ENCODE measurements at places on chromosomes 4 and X.

GRCh38 chr4:55524844-55525571 lies 21.7 kb downstream of the CLOCK start:
- no peak for DNase-seq

- peak; percentile 37 for DNase-seq
Observed at GRCh38 chrX:21975812-21976211, 35.3 kb downstream of the SMS start.

DNA sequence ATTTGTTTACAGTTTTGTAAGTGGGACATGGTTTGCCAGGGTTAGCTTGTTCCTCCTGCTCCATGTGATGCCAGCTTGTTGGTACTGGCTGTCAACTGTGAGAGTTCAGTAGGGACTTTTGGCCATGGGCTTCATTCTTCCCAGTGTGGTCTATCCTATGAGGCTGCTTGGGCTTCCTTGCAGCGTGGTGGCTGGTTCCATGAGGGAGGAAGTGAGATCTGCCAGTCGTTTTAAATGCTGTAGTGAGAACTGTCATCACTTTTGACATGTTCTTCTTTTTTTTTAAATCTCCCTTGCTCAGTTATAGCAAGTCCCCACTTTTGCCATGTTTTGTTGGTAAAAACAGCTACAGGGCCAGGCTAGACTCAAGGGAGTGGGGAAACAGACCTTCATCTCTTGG lies 15.9 kb downstream of the NSD2 start:
- no peak for DNase-seq

GRCh38 chr4:136124251-136124745 lies 1408.0 kb downstream of the PCDH18 start:
- no peak for DNase-seq

DNA sequence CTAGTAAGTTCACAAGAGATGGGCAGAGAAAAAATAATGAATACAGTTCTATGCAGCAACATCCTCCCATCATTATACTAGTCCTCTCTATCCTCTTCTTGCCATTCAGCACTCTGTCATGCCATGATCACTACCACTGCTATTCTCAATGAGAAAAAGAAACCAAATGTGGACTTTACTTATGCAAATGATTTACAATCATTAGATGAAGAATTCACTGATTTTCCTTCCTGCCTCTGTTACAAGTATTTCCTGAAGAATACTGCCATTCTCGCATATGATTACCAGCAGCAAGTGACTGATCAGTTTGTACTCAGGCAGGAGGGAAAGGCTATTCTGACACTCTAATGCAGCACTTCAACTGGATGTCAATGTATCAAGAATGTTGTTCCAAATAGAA lies 50.3 kb downstream of the WDFY3 start:
- no peak for DNase-seq

- no peak for DNase-seq
Observed at GRCh38 chr4:37948542-37948941, 11.7 kb upstream of the PTTG2 start.

DNA sequence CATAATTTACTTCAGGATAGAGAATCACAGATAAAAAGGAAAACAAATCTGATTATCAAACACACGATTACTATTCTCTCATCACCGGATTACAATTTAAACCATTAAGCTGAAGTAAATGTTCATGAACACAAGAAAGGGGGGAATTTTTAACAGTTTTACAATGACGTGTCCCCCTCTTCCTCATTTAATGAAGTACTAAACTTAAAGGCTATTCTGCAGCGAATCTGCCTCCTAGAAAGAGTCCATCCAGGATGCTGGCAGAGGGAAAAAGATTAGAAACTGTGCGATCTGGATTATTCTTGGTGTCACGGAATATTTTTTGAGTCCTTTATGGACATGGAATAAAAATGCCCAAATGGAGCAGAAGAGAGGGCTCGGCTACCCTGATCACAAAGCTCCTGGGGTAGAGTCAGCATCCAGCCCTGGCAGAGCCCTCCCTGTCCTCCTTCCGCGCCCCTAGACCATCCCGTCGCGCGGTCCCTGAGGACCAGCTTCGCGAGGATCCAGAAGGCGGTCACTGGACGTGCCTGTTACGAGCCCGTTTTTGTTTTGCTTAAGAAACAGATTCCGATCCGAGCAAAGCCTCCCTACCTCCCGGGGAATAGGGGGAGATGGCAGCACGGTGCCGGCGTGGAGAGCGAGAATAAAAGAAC lies 1.2 kb downstream of the ELF2 start:
- no peak for DNase-seq

DNA sequence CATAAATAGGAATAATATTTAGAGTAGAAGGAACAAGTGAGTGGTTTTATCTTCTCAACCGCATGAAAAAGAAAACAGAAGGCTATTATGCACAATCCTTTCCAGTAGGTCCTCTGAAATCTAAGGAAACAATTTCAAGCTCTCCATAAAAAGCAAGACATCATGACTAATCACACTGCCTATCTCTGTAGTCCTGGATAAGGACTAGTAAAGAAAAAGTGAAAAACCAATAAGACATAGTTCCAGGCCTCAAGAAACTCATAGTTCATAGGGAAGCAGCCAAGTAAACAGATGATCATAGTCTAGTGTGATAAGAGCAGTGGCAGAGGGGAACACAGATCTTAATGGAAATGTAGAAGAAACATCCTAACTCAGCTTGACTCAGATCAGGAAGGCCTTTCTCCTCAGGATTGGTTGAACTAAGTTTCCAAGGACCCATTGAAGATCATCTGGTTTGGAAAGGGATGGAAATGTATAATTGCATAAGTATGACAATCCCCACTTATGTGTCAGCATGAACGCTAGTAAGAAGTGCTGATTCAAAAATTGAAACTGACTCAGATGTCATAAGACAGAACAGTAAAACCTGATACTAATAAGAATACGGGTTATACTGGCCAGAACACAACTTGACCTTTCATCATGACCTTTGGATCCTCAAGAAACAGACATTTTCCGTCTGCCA lies 155.3 kb downstream of the GRIA3 start:
- DNase-seq = no peak

GRCh38 chrX:84168095-84168494 lies 19.9 kb downstream of the RPS6KA6 start:
- DNase-seq = no peak

GRCh38 chr4:8067274-8067936 lies 91.2 kb downstream of the ABLIM2 start:
- no peak for DNase-seq

- DNase-seq = no peak
Observed at GRCh38 chr4:89681219-89681618, 155.7 kb downstream of the SNCA start.

- no peak for DNase-seq
Observed at GRCh38 chr4:175017751-175018150, 99.6 kb downstream of the ADAM29 start.

DNA sequence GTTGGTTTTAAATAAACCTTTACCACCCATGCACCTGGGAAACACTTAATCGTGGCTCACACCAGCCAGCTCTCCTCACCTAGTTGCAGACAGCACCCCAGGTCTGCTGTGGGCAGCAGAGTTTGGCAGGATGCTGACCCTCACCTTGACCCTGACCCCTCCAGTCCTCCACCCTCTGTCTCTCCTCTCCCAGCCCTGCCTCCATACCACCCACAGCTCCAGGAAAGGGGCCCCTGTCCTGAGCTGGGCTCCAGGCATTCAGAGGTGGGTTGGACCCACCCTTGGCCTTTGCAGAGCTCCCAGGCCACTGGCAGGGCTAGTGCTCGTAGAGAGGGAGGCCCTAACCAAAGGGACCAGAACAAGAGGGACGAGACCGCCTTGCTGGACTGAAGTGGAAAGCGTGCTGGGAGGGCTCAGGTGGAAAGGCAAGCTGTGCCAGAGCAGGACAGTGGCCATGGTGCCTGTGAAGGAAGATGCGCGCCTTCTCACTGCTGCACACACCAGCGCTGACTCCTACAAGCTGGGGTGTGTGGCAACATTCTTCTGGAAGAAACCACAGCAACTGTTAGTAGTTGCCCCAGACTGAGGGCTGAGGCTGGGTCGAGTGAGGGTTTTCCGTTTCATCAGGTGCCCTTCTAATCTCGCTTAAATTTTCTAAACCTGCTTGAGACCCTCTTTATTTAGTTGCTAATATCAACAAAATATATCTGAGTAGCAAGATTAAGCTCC lies 10.7 kb upstream of the S100P start:
- DNase-seq = no peak

- no peak for DNase-seq
Observed at GRCh38 chr4:82903737-82904136, 3.2 kb downstream of the THAP9 start.

DNA sequence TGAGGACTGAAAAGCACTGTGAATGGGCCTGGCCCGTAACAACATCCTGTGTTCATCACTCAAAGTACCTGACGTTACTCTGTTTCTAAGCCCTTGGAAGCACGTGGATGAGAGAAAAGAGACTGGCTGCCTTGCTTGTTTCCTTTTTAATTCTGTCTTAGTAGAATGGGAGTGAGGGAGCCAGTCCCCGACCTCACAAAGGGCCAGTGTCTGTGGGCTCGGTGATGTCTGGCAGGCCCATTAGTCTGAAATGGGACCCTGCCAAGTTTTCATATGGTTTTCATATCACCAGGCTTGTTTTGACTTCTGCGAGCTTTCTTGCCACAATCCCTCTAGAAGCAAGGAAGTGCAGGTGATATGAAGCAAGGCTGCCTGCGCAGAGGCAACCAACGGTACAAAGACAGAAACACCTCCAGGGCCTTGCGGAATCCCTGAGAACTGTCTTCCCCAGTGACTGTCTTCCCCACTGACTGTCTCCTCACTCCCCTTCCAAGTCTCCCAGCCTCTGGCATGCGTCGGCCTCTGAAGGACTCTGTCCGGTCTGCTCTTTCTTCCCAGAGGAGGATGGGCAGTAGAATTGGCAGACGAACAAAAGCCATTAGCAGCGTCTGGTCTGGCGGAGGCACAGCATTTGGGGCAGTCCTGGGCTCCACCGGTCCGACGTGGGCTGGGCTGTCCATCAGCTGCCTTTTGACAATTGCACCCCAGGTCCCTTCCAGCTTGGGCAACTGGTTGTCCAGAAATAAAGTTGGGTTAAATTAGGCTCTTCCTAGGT lies 20.2 kb upstream of the RASL11B start:
- no peak for DNase-seq

DNA sequence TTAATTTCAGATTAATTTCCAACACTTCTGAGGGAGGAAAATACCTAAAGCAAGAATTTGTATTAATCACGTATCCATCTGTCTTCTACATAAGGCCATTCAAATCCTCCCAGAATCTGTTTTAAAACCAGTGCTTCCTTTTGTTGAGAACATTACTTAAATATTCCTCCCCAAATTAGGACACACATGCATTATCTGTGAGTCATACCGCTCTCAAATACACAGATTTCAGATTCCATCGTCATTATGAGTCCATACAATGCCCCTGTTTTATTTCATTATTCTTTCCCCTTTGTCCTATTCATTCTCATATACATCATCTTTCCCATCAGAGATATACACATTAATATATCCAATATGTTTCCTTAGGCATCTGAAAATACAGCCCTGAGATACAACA lies 57.3 kb upstream of the PRSS12 start:
- no peak for DNase-seq

- DNase-seq = no peak
Observed at GRCh38 chr4:80926446-80926845, 104.1 kb upstream of the BMP3 start.

DNA sequence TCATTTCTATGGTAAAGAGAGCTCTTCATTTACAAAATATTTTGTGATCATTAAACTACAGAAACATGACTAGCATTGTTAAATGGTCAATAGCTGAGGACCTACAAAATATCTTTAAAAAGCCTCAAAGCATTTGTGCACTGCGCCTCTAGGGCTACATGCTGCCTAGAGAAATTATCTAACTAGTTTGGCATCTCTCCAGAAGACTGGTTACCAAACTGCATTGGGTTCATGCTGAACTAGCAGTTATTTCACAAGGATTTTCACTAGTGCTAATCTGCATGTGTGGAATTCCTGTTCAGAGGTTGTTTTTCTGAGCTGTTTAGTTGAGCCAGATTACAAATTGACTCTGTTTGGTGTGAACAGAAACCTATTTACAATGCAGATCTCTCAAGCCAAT lies 58.5 kb upstream of the PITX2 start:
- no peak for DNase-seq

- DNase-seq = no peak
Observed at GRCh38 chr4:36841583-36842326, 402.8 kb upstream of the NWD2 start.

- DNase-seq = no peak
Observed at GRCh38 chr4:74093981-74094623, 4.9 kb downstream of the CXCL2 start.

- DNase-seq = no peak
Observed at GRCh38 chr4:139314047-139314800, 11.9 kb upstream of the NDUFC1 start.

DNA sequence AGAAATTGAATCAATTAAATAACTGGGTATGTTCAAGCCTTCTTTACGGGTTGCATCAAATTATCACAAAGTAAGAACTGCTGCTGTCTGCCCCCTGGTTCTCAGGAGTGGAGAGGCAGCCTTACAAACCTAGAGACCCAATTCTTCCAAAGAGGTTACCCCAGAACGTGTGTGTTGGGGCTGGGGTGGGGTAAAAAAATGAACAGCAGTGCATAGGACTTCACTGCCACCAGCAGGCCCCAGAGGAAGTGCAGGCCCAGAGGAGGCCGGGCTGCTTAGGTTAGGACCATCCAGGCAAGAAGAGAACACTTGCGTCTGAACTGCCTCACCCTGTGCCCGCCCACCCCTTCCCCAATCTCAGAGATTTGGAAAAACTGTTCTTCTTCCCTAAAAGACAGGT lies 1.5 kb upstream of the NWD2 start:
- no peak for DNase-seq

DNA sequence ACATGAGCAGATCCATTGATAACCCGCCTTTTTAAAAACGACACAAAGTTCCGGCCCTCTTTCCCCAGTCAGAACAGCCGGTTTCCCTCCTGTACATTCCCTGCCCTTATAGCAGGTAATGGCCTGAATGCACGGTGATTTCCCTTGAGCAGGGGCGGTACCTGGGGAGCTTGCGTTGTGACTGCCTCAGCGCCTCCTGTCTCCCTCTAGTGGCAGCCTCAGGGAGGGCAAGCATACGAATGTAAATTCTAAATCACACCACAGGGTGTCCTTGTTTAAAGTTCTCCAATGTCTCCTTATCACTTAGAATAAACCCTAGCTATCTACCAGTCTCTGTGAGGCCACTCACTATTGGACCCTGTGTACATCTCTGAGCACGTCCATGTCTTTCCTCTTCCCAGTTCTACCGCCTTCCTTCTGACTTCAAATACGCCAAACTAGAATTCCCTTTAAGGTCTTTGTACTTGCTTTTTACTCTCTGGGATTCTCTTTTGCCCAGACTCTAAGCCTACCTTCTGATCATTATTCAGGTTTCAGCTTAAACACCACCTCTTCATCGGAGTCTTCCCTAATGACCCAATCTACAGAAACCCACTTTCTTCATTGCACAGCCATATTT lies 18.4 kb upstream of the LDB2 start:
- DNase-seq = peak; percentile 1
